ENCODE measurements at places on chromosomes 12 and 14.

GRCh38 chr14:50823051-50823761 is 7.8 kb downstream of the NIN start:
- DNase-seq, result no peak

- no peak for DNase-seq
Measured at GRCh38 chr14:100271247-100271939, 32.4 kb downstream of the YY1 start.

GRCh38 chr14:103301512-103302354 is 32.3 kb upstream of the EIF5 start:
- DNase-seq, result no peak

- no peak for DNase-seq
Measured at GRCh38 chr12:94698578-94698977, 48.2 kb upstream of the TMCC3 start.

- no peak for DNase-seq
Measured at GRCh38 chr12:104462325-104462724, 5.6 kb downstream of the CHST11 start.

GRCh38 chr14:24398653-24399446 is at the start of gene NYNRIN:
NYNRIN (plus strand) TSS chr14:24399003; CDS start chr14:24399247, 244 bp downstream.
- no peak for DNase-seq
